ENCODE measurements at places on chromosomes 4 and X.

DNA sequence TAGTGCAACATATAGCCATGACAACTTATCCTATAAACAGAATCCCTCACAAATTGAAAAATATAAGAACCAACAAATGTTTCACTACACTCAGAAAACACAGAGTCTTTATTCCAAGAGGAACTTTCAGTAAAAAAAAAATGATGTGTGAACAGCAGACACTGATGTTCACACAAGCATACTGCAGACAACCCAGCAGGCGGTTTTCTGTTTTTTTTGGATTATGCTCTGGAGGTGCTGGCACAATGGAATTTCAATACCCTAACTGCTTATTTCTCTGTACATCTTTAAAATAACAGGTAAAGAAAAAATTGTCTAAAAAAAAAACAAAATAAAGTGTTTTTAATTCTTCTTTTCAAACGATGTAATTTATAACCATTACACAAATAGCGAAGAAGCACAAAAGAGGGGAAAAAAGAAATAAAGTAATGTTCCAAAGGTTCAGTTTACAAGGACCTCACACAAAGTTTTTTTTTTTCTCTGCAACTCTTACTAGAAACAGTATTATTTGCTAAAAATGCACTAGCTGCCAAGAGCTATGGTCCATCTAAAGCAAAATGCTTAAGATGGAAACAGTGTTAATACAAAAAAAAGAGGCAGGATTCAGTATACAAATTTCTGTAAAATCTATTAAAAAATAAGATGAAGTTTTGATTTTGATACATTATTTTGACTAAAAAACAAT, 55.3 kb downstream of the ANAPC10 start:
- no peak for DNase-seq

DNA sequence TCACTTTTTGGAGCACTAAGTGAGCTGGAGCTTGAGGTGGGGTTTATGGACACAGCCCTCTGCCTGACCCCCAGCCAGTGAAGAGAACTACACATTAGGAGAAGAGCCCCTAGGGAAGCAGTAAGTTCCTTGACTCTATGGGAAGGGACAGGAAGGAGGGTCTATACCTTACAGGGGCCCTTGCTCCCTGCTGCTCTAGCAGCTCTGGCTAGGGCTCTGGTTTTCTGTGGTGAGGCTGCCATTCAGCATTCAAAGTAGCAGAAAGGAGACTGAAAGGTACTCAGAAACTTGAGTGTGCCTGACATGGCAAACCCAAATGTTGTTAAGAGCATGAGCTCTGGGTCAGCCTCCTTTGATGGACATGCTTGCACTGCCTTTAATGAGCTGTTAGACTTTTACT, 144.0 kb upstream of the KIT start:
- DNase-seq, result no peak

GRCh38 chr4:149638073-149638472, 177.6 kb downstream of the IQCM start:
- no peak for DNase-seq

DNA sequence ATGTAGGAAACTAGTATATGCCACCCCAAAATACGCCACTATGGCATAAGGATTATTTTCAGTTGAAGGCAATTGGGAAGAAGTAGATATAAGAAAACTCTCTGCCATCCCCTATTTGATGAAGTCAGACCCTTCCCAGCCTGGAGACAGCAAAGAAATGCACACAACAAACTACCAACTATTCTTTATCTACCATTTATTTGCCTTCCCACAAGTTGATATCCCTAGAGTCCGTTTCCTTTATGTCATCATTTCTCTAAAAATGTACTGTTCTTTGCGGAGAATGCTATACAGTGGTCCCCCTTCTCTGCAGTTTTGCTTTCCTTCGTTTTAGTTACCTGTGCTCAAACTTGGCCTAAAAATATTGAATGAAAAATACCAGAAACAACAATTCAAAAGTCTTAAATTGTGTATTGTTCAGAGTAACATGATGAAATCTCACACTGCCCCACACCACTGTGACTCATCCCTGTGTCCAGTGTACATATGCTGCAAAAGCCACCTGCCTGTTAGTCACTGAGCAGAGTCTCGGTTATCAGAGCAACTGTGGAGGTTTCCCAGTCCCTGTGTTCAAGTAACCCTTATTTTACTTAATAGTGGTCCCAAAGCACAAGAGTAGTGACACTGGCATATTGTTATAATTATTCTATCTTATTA, 152.3 kb downstream of the WDFY3 start:
- DNase-seq, result no peak

DNA sequence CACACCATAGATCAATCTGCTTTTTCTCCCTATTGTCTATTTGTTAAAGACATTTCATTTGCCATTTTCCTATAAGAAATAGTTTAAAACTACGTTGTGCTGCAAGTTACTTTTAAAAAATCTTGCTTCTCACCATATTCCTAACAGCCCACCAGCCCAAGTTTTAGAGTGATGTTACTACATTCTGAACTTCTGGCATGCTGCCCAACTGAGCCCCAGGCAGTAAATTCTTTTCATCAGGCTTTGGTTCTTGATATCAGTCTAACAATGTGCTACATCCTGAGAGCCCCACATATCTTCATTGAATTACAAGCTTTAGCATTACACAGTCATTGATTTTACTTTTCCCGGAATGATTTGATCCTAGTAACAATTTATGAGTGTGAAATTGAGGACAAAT, 283.8 kb upstream of the IL1RAPL1 start:
- no peak for DNase-seq

- no peak for DNase-seq
These were observed 753.6 kb downstream of the RAPGEF2 start for GRCh38 chr4:159856451-159856850.

DNA sequence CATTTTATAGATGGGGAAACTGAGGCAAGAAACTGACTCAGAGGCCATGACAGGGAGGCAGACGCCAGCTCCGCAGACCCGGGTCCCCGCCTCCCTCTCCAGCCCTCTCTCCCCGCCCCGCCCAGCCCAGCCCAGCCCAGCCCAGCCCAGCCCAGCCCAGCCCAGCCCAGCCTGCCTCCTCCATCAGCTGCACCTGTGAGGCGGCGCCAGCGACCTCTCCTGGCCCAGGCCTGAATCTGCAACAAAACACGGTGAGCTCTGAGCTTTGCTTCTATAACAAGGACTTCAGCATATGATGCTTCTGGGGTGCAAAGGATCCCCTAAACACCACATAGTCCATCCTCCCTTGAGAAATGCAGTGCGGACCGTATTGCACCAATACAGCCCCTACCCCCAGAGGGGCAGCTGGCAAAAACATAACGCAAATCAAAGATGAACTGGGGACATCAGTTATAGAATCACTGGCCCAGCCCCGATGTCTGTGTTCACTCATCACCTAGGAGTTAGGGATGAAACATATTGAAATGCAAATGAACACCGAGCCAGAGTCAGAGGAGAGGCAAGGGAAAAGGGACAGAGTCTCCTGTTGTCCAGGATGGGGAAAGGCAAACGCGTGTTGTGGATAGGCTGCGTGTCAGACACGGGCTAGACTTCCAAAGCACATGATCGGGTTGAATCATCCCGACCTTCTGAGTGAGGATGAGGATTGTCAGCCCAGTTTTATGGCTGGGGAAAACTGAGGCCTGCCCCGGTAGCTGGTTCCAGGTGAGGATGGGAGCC, 216.1 kb upstream of the PSAPL1 start:
- DNase-seq, result no peak

All from stimulated activated CD8-positive, alpha-beta memory T cell treated with anti-CD3 and anti-CD28 coated beads, Interleukin-4, amount 100 ng/mL, for 1 hour (primary cell).